Ovary (tissue), 10 donors: ENCODE measurements at places on chromosomes 11 and 22. TPM values are rescaled to one million over a fixed set of nuclear protein-coding genes. Genes with fewer than 3 reads are reported as not detected.

The SCGB2A2 gene
- total RNA-seq = not detected

The PRAME gene
- total RNA-seq = 1.3 TPM

The TMEM121B gene
- total RNA-seq = 0.56 TPM

The TBX10 gene
- total RNA-seq = not detected

The VSIG10L2 gene
- 0.20 TPM for total RNA-seq

The PKNOX2 gene
- 30.0 TPM for total RNA-seq

The OTOG gene
- total RNA-seq = not detected

- no peak for DNase-seq
- no peak overlapping the region for H3K4me3 ChIP-seq
- no peaks in the 10 kb centered on the region for H3K4me1 ChIP-seq
- H3K27ac ChIP-seq = no peak overlapping the region
Measured at GRCh38 chr11:121163658-121164308, 62.7 kb downstream of the TECTA start.

- H3K27ac ChIP-seq = no peak overlapping the region
- DNase-seq = peak; percentile 19
- H3K27me3 ChIP-seq = no peaks in the 10 kb centered on the region
- no peak overlapping the region for H3K4me3 ChIP-seq
- H3K36me3 ChIP-seq = no peaks in the 10 kb centered on the region
Measured at GRCh38 chr11:65436412-65437032, 13.9 kb downstream of the NEAT1 start.

DNA sequence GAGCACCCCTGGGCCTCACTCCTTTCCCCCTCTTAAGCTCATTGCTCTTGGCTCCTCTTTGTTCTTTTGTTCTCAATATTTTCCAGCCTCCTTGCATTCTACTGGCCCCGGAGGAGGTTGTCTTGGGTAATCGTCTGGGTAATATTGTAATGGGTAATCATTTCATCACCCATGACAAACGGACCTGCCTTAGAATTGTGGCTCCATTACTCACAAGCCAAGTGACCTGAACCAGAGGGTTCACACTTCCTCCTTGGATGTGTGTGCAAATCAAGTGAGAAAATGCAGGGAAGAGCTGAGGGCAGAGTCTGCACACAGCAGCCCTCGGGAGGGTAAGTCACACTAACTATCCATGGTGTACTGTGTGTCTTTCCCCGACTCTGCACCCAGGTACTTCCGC is 305.0 kb downstream of the BUD13 start:
- no peaks in the 10 kb centered on the region for H3K36me3 ChIP-seq
- H3K4me1 ChIP-seq = no peaks in the 10 kb centered on the region
- H3K27me3 ChIP-seq = no peaks in the 10 kb centered on the region
- no peak overlapping the region for H3K27ac ChIP-seq

DNA sequence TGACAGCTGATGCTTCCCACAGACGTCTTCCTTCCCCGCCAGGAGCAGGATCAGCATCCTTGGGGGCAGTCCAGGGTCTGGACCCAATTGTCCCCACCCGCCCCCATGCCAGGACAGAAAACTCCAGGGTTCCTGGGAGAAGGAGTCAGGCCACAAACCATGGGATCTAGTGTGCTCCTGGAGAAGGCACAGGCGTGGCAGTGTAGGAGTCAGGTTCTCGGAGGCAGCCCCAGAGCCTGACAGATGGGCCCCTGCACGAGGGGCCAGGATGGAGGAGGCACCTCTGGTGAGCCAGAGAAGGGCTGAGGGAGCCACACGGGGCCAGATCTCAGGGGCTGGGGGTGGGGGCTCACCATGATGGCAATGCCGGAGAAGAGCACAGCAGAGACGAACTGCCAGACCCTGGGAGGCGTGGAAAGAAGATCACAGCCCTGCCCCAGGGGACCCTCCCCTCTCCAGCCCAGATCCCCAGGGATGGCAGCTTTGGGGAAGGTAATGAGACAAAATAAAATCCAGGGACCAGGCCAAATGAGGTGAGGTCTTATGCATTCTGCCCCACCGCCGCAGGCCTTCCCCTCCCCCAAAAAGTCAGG is 13.6 kb downstream of the TP53I11 start:
- H3K4me1 ChIP-seq = peaks cover 2% of the 10 kb centered on the region
- no peak for DNase-seq
- no peak overlapping the region for H3K27ac ChIP-seq
- H3K4me3 ChIP-seq = no peak overlapping the region

DNA sequence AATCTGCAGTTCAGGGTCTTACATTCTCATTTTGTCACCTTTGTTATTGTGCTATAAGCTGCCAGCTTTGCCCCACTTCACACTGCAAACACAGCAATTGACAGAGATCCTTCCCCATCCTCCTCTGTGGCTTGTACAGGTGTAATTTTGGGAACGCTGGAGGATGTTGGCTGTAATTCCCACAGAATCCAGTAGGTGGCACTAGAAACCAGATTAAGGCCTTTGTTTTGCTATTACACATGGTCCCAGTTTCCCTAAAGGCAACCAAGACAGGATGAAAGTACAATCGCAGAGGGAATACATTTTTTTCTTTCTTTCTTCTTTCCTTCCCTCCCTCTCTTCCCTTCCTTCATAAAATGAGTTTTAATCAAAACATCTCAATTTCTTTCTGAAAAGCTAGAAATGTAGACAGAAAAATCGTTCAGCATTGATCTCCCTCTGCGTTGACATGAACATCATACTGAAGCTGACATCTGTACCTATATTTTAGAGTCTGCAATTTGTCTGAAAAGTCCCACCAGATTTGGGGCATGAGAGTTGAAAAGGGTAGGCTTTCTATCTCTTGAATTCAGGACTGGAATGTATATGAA is 21.3 kb upstream of the NELL1 start:
- no peak overlapping the region for H3K27ac ChIP-seq
- no peaks in the 10 kb centered on the region for H3K36me3 ChIP-seq
- no peaks in the 10 kb centered on the region for H3K27me3 ChIP-seq
- H3K4me1 ChIP-seq = no peaks in the 10 kb centered on the region
- no peak for DNase-seq
- H3K4me3 ChIP-seq = no peak overlapping the region

DNA sequence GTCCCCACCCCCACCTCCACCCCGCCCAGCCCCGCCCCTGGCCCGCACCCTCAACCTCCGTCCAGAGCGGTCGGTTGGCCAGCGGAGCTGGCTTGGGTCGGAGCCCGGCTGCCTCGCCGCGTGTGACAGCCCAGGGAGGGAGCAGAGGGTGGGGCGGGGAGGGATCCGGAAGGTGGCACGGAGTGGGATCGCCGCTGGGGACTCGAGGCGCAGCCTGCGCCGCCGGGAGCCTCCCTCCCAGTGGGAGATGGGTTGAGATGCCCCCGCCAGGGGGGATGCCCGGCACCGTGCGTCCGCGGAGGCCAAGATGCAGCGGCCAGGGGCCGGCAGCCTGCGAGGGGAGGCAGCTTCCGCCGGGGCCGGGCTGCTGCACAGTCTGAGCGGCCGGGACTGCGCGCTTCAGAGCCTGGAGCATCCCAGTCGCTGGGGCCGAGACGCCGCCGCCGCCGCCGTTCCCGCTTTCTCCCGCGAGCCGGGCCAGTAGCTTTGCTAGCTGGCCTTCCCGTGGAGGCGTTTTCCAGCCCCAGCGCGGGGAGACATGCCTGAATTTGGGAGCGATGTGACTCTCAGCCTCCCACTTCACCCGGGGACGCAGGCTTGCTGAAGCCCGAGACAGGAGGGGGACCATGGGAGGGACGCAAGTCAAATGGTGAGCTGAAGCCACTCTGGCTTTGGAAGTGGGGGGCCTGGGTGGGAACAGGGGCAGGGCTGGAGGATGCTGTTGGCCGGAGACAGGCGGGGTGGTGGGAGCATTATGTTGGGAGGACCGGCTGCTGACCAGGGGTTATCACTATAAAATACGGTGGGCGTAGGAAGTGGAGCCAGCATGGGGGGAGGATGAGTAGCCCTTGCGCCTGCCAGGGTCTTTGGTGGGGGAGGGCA is 40.2 kb downstream of the DIXDC1 start:
- DNase-seq = peak; percentile 70
- H3K4me1 ChIP-seq = peaks cover 9% of the 10 kb centered on the region
- H3K27me3 ChIP-seq = no peaks in the 10 kb centered on the region
- H3K36me3 ChIP-seq = no peaks in the 10 kb centered on the region
- H3K27ac ChIP-seq = peak overlapping the region; percentile 84

- H3K4me1 ChIP-seq = no peaks in the 10 kb centered on the region
- H3K27ac ChIP-seq = no peak overlapping the region
- no peaks in the 10 kb centered on the region for H3K27me3 ChIP-seq
Measured at GRCh38 chr11:122853971-122854446, 15.7 kb downstream of the CRTAM start.

DNA sequence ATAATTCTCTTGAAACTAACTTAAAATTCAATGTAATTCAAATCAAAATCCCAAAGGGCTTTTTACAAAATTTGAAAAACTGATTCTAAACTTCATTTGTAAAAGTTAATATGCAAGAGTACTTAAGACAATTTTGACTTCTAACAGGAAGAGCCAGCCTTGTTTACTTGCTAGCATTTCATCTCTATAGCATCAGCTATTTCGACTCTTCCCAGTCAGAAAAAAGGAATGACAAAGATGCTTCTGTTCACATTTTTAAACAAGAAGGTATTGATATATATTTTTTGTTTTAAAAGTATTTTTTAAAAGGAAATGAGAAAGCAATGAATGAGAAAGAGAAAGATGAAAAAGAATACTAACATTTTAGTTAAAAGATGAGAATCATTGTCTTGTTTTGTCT is 16.4 kb downstream of the SLN start:
- no peak overlapping the region for H3K27ac ChIP-seq
- no peaks in the 10 kb centered on the region for H3K36me3 ChIP-seq
- no peaks in the 10 kb centered on the region for H3K27me3 ChIP-seq

DNA sequence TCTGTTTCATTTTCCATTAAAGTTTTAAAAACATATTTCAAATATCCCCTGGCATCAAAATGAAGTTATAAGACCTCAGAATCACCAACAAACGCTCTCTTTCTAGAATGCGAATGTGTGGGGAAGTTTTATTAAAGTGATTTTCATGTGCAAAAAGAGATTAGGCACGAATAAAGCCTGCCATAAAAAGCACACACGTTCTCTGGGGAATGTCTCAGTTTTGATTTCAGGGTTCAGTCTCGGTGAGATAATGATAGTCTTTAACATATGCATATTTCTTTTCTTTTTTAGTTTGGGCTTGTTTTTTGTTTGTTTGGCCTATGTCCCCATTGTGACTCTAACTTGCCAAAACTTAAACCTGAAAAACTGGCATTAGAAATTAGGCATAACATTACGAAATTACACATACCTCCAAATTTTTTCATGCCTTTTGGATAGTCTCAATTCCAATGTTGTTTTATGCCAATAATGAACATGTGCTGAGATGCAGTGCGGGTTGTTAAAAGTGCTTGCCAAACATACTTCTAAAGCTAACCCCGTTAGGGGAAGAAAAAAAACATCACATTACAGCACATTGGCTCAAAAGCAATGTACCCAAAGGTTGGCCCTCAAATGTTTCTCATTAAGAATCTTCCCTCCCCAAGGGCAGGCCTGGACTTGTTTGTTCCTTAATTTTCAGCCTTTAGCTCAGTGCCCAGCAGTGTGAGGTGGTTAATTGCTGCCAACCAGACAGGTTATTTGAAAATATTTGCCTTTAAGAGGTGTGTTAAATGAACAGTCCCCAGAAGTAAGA is 33.2 kb upstream of the FBLN1 start:
- H3K4me1 ChIP-seq = peaks cover 2% of the 10 kb centered on the region
- H3K4me3 ChIP-seq = no peak overlapping the region
- no peak for DNase-seq
- H3K27me3 ChIP-seq = no peaks in the 10 kb centered on the region

DNA sequence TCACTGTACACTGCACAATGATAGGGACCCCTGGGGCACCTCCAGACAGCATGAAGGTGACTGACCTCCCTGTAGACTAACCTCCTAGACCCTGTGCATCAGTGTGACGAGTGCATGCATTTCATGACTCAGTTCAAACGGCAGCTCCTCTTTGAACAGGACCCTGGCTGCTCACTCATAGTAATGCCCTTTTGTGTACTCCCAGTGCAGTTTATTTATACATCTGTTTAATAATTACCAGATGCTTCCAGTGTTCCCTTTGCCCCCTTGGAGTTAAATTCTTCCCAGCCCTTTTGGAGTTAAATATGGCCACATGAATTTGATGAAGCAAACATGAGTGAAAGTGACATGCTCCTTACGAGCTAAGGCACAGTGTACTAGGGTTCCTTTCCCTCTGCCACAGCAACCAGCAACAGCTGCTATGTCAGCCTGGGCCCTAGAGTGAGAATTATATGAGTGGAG is 72.4 kb downstream of the PANX1 start:
- H3K36me3 ChIP-seq = no peaks in the 10 kb centered on the region
- no peaks in the 10 kb centered on the region for H3K4me1 ChIP-seq
- H3K27me3 ChIP-seq = no peaks in the 10 kb centered on the region
- no peak overlapping the region for H3K27ac ChIP-seq

DNA sequence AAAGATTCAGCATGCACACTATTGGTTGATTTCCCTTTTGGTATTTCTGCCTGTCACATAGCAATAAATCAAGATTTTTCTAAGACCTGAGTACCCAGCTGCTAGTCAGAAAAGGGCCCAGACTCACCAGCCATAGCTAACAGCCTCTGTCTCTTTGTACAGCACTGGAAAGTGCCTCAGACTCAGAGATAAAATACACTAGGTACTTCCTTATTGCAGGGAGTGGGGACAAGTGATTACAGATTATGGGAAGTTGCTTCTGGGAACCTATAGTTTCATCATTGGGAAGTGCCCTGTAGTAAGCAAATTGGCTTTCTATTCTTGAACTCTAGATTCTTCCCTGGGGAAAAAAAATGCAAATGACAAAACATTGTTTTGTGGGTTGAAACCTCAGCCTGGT is at the start of gene CASP5:
Gene CASP5 (minus strand): TSS at position 166 of the 400 bp plus-strand sequence. CDS start 32 bp downstream, at position 134.
- no peak within 1 kb of the TSS for H3K27ac ChIP-seq
- H3K27me3 ChIP-seq = no peaks in the 10 kb centered on the region
- no peak within 1 kb of the TSS for H3K4me3 ChIP-seq
- no peaks in the 10 kb centered on the region for H3K4me1 ChIP-seq

- H3K27ac ChIP-seq = no peak overlapping the region
- no peaks in the 10 kb centered on the region for H3K4me1 ChIP-seq
- DNase-seq = no peak
- no peak overlapping the region for H3K4me3 ChIP-seq
Measured at GRCh38 chr11:103222806-103223205, 113.6 kb downstream of the DYNC2H1 start.
